ENCODE measurements at places on chromosomes 12 and 14.

GRCh38 chr12:16437281-16437816, 89.9 kb downstream of the MGST1 start:
- DNase-seq, result no peak

GRCh38 chr14:75134644-75135043, 7.8 kb upstream of the NEK9 start:
- no peak for DNase-seq

- no peak for DNase-seq
These were observed 57.9 kb downstream of the SLC38A1 start for GRCh38 chr12:46210873-46211439.

DNA sequence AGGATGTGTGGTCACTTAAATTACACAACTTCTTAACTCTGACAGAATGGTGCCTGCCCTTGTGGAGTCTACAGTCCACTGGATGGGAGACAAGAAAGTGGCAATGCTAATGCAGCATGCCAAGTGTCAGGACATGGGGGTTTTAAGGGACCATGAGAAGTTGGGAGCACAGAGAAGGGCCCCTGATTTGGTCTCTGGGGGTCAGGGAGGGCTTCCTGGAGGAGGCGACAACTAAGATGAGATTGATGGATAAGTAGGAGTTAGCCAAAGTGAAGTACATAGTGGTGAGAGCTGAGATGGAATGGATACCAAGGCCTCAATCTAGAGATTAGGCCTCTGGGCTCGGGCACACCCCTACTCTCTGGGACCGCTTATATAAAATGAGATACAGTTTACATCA, 236.7 kb downstream of the CHST11 start:
- no peak for DNase-seq

DNA sequence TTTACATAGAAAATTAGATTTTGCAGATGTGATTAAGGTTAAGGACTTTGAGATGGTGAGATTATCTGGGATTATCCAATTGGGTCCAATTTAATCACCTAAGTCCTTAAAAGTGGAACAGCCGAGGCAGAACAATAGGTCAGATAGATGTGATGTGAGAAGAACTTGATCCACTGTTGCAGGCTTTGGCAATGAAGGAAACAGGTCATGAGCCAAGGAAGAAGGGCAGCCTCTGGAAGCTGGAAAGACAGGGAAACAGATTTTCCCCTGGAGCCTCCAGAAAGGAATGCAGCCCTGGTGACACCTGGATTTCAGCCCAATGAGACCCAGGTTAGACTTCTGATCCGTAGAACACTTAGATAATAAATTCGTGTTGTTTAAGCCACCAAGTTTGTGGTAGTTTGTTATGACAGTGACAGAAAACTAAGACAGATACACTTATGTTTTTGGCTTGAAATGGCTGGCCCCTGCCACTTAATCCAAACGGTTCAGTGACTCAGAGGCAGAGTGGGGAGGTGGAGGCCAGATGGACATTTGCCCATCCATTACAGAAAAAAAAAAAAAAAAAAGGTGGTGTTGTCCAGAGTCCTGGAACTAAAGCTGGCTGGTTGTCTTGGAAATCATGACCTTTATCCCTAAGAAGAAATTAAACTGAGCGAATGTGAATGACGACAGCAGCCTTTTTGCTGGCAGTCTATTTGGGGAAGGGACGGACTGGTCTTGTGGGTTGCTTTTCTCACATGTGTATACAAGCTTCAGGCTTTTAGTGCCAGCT, 181.9 kb upstream of the NRXN3 start:
- DNase-seq, result no peak

DNA sequence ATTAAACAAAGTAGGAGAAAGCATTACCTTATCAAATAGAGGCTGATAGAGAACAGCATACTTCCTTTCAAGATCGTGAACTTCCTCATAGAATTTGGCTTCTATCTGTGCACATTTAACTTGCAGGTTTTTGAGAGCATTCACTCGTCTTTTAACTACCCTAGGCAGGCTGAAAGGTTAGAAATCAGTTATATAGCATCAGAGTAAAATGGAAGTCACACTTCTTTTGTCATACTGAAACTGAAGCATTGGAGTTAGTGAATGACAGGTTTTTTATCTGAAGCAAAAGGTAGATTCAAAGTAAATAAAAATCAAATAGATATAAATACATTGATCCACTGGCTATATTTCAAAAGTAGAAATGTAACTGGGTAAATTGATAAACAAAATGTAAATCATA, 24.4 kb downstream of the NAP1L1 start:
- no peak for DNase-seq

- no peak for DNase-seq
These were observed 384.1 kb downstream of the FOXG1 start for GRCh38 chr14:29150659-29151058.

DNA sequence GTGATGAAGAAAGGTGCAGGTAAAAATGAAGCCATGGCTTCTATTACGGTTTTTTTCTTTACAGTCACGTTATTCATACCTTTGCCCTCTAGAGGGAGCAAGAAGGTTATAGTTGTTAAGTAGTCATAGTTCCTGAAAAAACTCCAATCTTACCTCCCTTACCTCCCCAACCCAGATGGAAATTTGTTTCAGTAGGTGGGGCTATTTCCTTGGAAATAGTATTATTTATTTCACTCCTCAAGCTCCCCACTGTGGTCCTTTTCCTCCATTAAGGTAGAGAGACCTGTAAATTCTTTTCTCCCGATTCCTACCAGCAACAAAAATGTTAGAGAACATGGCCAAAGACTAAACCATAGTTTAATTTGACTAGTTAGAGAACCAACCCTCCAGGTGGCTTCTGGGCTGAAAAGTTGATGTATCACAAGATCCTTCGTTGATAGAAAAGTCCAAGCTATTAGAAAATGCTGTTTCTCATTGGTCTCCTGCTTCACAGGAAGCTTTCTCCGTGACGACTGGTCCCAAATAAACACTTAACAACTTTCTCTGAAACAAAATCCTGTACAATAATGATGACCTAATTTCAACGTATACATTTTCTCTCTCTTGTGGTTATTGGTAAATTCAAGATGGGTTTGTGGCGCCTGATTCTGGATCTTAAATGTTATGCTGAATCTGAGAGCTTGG, 43.5 kb downstream of the TMX1 start:
- peak; percentile 98 for DNase-seq

- DNase-seq, result peak; percentile 75
These were observed at the start of gene SH2B3 for GRCh38 chr12:111405859-111406473. SH2B3 (plus strand) TSS chr12:111405923; CDS start chr12:111418146, 12,223 bp downstream.

DNA sequence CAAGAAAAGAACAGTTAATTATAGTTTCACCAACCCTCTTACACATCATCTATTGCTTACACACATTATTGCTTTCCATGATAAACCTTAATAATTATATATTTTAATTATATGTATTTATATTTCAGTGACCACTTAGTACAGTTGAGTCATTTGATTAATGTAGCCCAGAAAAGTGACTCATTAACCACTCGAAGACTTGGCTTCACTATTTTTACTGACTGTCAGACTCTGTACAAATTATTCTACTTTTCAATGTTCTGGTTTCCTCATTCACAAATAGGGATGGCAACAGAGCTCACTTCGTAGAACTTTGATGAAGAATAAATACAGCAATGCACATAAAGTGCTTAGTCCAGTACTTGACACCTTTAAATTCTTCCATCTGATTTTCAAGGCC, 98.3 kb downstream of the CFAP54 start:
- peak; percentile 46 for DNase-seq

GRCh38 chr12:56157201-56158028, 744 bp upstream of the MYL6 start:
- DNase-seq, result peak; percentile 74

DNA sequence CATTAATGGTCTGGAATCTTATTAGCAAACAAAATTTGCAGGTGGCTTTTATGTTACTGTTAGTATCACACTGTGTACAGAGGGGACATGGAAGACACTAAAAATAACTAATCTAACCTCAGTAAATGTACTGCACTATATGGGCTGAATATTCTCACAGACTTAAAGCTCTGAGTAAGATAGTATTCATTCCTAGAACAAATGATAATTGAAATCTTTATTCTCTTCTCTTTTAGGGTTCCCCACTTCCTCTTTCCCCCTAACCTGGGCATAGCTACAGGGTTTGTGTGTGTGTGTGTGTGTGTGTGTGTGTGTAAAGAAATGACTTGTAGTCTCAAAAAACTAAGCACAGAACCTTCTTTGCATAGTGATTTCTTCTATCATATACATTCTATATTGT, 21.4 kb upstream of the HECTD1 start:
- DNase-seq, result peak; percentile 11

- DNase-seq, result no peak
These were observed 16.8 kb downstream of the PLXNC1 start for GRCh38 chr12:94165138-94165537.

DNA sequence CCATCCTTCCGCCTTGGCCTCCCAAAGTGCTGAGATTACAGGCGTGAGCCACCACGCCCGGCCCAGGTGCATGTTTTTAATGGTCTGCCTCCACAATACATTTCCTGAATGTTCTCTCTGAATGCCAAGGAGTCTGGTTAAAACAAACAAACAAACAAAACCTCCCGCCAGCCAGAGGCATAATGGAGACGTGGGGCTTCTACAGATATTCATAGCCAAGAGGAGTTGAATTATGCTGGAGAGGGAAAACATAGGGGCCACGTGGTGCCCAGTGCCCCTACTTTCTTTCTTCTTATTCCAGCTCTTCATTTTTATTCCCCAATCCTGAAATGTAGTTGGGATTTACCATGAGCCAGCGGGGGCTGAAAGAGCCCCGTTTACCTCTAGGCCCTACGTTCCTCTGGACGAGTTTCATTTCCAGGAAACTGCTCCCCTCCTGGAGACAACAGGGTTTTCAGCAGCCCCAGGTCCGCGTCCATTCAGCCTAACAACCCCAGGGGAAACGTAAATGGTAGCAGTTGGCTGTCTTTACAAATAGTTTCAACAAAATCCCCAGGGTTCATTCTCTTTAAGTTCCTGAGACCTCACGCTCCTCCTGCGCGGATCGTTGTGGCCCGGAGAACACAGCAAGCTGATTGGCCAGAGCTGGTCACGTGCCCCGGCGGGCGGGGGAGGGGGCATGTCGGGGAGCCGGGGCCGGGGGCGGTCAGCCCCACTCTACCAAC, 108.5 kb upstream of the ESRRB start:
- DNase-seq, result no peak

DNA sequence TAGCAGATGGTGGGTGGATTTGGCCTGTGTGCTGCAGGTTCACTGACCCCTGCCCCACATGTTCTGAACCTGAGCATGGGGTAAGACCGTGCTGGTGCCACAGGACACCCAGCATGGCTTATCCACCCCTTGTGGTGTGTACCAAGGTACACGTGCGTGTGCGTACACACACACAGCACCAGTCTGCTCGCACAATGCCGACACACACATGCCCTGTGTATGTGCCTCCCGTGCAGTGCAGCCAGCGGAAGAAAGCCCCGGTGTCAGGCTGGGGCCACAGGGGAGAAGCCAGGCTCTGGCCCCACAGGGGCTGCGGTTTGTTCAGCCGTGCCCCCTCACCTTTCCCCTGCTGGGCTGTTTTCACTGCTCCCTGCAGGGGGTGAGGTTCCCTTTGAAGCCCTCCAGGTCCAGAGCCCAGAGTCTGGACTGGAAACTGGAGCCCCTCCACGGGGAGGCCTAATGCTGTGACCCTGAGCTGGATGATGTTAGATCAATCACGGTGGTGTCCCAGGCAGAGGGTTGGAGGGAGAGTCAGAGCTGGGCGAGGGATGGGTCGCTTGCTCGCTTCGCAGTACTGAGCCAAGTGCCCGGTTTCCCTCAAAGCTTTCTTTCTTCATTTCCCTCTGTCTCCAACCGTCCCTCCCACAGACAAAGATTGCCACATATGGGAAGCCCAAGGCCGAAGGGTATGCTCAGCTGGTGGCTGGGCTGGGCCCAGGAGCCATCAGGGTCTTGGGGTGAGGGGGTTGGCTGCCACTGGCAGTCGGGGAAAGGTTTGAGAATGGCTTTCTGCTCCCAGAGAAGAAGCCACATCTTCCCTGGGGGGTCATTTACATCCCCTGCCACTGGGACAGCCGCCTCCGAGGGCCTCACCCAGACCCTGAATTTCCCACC, 6.2 kb downstream of the DTX1 start:
- no peak for DNase-seq

DNA sequence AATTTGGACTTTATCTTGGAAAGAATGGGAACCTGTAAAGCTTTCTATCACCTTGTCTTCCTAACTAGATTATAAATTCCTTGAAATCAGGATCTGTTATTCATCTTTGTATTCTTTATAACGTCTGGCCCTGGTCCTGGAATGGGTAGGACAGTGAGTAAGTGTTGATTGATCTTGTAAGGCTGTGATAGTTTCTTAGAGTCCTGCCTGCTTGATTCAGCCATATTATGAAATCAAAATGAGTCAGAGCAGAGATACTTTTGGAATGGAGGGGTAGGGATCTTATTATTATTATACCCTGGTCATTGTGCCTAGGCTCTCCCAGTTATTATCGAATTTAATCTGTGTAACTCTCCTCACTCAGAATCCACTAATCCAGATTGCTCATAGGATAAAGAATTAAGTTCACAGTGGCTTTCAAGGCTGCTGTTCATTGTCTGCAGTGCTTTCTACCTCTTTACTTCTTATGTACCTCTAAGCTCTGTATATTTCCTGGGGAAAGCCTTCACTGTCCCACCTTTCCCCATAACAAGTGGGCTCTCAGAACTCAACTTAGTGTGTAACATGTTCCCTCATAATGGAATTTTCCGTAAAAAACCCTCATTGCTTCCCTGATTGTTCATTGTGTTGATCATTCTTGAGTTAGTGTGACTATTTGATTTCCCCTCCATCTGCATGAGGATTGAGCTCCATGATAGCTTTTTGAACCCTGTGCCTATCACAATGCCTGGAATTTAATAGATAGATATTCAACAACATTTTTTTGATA, 93.3 kb downstream of the DAAM1 start:
- peak; percentile 95 for DNase-seq

DNA sequence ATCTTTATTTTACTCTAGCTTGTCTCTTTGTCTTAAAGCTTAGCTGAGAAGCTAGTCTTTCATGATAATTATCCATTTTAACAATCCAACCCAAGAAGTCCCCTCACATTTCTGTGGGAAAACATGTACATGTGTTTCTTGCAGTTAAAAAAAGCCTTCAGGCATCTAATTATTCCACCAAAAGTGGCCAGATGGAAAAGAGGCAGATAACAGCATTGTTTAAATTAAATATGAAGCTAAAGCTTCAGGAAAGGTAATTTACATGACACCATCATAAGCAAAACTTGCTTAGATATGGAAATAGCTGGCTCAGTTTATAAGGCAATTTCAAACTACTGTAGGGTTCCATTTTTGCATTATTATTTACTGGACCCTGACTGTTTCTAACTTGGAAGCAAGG, 175.4 kb downstream of the UNC79 start:
- no peak for DNase-seq

DNA sequence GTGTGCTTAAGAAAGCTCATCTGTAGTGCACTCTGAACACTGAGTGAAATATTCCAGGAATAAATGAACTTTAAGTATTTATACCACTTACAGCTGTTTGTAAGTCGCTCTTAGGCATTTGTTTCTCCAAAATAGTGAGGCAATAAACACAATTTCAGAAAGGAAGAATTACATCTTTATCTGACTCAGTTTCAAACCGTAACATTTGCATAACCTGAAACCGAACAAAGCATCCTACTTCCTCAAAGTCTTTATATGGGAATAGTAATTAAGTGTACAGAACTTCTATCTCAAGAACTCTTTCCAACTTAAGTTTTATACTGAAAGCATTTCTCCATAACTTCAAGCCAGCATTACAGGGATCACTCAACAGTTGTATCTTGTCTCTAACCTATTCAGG, 58.4 kb downstream of the SOX5 start:
- DNase-seq, result no peak

Data from PC-3 (cell line).